ENCODE measurements at places on chromosomes 7 and 10.

DNA sequence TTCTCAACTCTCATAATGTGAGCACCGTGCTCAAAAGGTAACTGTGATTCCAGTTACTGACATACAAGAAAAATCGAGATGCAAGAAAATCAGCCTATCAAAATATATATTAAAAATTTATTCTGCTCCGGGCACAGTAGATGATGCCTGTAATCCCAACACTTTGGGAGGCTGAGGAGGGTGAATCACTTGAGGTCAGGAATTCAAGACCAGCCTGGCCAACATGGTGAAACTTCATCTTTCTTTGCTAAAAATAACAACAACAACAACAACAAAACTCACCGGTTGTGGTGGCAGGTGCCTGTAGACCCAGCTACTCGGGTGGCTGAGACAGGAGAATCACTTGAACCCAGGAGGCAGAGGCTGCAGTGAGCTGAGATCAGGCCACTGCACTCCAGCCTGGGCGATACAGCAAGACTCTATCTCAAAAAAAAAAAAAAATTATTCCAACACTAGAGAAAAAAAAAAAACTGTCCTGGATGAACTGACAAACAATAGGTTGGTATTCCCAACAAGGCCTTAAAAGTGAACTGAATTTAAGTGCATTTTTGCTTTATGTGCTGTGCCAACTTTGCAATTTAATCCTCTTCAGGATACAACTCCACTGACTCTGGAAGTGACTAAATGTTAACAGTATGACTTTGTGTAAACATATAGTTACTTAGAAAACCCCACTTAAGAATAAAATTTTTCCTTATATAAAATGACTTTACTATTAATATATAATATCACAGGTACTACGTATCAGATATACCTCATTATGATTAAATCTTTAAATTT, 51.1 kb downstream of the JMJD1C start:
- DNase-seq, result peak; percentile 27

DNA sequence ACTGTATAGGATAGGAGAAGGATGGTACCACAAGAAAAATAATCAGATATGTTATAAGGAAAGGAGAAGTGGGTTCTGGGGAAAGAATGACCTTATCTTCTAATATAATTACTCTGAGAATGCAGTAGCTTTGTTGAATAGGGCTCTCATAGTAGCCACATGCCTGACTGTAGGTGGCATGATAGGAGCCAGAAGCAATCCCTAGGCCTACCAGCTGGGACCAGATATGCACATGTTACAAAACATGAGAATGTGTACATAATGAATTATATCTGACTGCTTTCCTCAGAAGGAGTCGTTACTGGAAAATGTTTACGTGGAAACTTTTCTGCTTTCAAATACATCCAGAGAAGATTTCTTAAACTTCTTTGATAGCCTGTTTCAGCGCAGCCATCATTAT, 53.2 kb upstream of the FAM3C start:
- DNase-seq, result no peak

- peak; percentile 64 for DNase-seq
Measured at GRCh38 chr7:144670218-144670617, 165.6 kb downstream of the TPK1 start.

DNA sequence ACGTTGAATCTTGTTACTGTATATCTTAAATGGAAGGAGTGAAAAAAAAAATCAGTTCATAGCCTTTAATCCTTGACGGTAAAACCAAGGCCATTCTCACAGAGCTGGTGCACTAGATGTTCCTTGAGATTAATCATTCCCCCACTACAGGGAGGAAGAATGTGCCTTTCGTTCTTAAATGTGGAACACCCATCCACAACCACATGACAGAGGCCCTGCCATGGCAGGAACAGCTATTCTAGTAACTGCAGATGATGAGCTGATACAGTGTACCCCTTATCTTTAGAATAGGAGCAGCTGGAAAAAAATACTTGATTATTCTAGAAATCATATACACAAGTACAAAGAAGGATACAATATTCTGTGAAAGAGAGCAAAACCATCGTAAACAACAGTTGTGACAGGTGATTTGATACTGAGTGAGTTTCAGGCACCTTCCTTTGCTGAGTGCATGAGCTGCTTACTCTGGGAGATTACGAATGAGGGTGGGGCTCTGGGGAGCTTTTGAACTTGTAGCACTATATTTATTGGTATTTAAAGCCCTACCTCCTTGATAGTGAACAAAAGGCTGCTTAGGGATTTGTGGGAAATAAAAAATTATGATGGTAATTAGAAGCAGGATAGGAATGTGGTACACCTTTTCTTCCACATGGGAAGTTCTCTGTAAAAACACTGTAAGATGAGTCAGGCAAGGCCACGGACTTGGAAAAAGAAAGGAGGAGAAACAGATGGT, 244.4 kb upstream of the SLC26A5 start:
- no peak for DNase-seq

DNA sequence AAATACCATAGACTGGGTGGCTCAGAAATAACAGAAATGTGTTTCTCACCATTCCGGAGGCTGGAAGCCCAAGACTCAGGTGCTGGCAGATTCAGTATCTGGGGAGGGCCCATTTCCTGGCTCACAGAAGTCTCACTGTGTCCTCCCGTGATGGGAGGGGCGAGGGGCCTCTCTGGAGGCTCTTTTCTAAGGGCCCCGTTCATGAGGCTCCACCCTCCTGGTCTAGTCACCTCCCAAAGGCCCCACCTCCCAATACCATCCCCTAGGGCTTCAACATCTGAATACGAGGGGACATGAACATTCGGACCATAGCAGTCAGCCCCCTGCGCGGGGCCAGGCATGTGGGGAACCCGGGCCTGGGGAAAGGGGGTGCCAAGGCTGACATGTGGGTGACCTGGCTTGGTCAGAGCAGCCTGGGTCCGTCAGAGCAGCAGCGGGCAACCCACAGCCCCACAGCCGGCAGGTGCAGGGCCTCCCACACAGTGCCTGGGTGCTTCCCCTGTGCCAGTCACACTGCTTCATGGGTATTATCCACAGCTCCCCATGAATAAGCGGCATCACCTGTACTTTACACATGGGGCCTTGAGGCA, 13.3 kb upstream of the CNPY1 start:
- no peak for DNase-seq

- peak; percentile 58 for DNase-seq
Measured at GRCh38 chr7:135147899-135148721, at the start of gene TMEM140. TSS of gene TMEM140 (plus strand) at chr7:135148072. CDS start at chr7:135164442, 16,370 bp downstream.

DNA sequence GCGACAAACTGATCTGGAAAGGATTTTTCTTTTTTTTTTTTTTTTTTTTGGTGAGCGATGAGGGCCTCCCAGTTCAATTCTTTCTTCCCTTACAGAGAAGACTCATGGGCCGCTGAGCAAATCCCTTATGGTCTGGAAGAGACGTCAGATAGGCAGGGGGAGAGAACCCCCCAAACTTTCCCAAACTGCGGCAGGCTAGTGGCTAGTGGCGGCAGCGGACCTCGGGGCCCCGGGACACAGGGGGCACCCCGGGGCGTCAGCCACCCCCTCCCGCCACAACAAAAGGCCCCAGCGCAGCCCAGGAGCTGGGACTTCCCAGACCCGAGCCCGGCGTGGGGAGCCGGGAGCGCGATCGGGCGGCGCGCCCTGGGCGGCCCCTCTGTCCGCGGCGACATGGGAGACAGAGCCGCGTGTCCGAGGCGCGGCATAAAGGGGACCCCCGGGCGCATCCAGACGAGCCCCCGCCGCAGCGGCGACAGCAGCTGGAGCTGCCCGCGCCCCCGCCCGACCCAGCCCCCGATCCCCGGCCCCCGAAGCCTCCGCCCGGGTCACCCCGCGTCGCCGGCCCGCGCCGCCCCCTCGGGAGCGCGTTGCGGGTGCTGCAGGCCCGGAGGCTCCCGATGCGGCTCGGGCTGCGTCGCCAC, 755 bp downstream of the FAM171A1 start:
- DNase-seq, result peak; percentile 64

DNA sequence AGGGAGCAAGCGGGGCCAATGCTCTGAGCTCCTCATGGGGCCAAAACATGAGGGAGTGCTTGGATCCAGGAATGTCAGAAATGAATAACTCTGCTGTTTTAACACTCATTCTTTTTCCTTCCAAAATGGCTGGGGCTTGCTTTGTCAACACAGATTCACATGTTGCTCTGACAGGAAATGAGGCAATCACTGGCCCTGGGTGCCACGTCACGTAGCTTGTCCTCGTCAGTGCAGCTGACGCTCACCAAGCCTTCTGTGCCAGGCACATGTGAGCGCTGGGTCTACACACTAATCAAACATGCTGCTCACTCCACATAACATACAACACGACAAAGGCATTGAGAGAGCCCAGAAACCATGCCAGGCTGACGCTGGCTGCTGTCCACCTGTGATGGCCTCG, 198.9 kb downstream of the WDR37 start:
- no peak for DNase-seq

DNA sequence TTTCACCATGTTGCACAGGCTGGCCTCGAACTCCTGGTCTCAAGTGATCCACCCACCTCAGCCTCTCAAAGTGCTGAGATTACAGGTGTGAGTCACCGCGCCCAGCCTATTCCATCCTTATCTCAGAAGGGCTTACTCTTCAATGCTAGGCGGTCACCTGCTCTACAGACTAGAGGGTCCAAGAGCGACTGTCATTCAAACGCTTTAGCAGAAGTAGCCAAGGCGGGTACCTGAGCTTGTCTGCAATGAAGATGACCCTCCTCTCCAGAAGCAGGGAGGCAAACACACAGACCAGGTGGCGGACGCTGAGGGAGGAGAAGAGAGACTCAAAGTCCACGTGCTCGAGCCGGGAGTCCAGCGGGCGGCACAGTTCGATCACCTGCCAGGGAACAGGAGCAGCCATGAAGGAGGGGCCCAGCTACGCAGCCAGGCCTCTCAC, 65.1 kb upstream of the MKRN1 start:
- DNase-seq, result no peak

DNA sequence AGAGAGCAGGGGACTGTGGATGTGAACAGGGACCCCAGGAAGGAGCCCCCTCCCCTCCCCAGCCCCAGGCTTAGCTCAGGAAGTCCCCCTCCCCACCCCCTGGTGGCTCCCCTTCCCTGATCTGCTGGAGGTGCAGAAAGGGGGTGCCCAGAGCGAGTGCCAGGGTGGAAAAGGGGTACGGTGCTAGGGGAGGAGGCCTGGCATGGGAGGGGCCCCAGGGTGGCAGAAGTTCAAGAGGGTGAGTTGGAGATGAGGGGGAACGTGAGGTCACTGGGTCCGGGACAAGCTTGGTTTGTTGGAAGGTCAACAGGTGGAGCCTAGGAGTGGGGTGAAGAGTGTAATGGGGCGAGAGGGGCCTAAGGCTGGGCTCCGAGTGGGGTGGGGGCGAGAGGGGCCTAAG, 21.5 kb upstream of the TBL2 start:
- no peak for DNase-seq

DNA sequence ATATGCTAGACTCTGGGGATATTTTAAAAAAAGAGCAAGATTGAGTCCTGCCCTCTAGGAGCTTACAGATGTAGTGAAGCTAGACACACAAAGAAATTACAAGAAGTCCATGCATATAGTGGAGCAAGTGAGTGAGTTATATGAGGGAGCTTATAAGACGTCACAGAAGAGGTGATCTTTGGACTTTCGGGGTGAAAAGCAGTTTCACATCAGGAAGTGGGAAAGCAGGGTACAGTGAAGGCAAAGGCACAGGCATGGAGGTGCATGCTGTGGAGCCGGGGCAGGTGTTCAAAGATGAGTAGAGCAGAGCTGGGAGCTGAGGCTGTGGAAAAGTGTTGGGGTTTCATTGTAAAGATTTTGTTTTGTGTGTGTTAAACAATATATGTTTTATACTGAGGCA, 38.5 kb upstream of the EXOC6 start:
- DNase-seq, result no peak

DNA sequence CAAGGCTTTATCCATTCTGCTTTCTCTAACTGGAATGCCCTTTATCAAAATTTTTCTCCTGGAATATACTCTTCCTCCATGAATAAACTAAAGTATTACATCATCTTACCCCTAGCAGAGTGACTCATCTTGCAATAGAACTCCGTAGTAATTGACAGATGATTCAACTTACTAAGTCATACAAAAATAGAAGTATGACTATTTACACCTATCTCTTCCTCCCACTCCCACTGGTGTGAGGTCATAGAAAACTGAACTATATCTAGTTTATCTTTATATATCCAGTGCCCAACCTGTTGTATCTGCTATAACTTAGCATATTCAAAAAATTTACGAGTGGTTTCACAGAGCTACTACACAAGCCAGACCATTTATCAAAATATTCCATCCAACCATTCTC, 26.1 kb downstream of the ABCB1 start:
- no peak for DNase-seq

GRCh38 chr10:47456079-47456785, 27.7 kb downstream of the ANXA8 start:
- DNase-seq, result peak; percentile 25

GRCh38 chr7:28280516-28280915, 99.9 kb upstream of the JAZF1 start:
- peak; percentile 81 for DNase-seq

GRCh38 chr10:52644373-52645186, 128.0 kb downstream of the MBL2 start:
- peak; percentile 37 for DNase-seq

DNA sequence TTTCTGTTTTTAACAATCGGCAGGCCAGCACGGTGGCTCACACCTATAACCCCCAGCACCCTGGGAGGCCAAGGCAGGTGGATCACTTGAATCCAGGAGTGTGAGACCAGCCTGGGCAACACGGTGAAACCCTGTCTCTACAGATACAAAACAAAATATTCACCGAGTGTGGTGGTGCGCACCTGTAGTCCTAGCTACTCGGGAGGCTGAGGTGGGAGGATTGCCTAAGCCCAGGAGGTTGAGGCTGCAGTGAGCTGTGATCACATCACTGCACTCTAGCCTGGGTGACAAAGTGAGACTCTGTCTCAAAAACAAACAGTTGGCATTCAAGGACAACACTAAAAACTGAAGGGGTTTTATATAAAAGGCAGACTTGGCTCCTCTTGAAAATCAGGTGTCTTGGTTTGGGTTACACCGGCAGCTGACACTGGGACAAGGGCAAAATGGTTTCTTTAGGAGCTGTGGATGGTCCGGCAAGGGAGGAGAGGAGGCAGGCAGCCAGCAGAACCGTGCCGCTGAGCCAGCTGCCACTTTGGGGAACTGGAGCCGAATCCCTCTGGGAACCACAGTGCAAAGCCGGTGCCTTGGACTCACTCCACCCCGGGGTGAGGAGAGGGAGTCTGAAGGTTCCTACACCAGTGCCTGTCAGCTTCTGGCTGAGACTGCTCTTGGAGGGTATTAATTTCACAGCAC, 52.6 kb downstream of the CHST3 start:
- peak; percentile 61 for DNase-seq

GRCh38 chr7:47988496-47989386, 9.3 kb upstream of the HUS1 start:
- no peak for DNase-seq

DNA sequence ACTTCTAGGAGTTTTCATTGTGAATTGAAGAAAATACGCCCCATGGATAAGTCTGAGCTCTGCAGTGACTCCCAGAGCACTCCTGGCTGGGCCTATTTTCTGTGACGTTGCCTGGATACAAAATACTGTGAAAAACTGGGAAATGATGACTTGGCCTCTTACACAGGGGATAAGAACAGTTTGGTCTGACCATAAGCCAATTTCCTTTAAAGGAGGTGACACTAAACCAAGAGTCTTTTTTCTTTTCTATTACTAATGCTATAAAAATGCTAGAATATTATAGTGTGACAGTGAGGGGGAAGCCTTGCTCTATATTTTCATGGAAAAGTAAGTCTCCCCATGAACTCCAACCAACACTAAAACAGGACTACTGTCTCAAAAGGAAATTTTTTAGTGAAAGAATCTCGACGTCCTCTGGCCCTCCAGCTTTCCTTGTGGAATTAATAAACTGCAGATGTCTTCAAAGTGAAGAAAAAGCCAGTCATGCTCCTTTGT, 45.5 kb downstream of the MYOF start:
- peak; percentile 99 for DNase-seq
